ENCODE measurements at places on chromosomes 3 and 15.

- no peak for DNase-seq
Measured at GRCh38 chr15:66226736-66227135, 26.8 kb downstream of the MEGF11 start.

GRCh38 chr3:37457378-37458065 is 283.1 kb upstream of the LRRFIP2 start:
- DNase-seq = no peak

DNA sequence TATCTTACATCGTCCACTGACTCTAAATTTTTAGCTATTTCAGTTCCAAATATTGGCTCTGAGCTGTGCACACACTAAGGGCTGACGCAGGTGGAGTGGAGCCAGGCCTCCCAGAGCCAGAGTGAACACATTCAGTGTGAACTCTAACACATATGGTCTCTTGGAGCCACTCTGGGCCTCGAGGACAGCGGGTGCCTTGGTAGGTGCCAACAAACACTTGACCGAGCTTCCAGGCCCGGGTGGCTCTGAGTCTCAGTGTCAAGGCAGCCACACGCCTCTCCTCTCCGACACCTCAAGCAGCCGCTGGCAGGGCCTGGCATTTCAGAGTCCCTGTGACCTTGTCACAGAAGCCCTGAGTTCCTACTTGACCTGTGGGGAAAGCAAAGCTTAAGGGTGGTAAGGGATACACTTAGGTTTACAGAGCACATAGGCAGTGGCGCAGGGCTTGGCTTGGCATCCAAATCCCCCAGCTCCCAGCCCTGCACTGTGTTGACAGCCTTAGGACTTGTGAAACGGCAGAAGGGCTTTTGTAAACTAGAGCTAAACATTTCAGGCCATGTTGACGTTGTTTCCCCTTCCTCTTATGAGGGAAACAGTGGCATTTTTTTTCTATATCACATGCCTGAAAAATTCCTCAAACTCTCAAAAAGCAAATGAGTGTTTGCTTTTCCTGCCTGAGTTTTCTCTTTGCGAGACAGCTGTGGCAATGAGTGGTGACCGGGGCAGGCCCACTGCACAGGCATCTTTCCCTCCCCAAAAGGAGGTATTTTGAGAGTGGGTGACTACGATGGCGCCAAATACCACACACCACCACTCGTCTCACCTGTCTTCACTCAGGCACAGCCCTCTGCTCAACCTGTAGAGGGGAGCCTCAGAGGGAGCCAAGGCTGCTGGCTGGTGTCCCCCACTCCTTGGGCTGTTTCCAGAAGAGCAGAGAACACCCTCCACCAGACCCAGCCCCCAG is 60.8 kb downstream of the DAPK2 start:
- no peak for DNase-seq

- DNase-seq = no peak
Measured at GRCh38 chr3:45861043-45861719, 19.3 kb upstream of the LZTFL1 start.

- no peak for DNase-seq
Measured at GRCh38 chr15:52254391-52254790, 41.2 kb downstream of the MYO5C start.

- DNase-seq = no peak
Measured at GRCh38 chr15:69570997-69571396, 118.4 kb downstream of the RPLP1 start.

- no peak for DNase-seq
Measured at GRCh38 chr15:80854104-80854503, 74.9 kb downstream of the CEMIP start.
